ENCODE measurements at places on chromosomes 11 and 22.
A peak's percentile ranks its signal among the peaks of the same experiment; 100 is the strongest.

DNA sequence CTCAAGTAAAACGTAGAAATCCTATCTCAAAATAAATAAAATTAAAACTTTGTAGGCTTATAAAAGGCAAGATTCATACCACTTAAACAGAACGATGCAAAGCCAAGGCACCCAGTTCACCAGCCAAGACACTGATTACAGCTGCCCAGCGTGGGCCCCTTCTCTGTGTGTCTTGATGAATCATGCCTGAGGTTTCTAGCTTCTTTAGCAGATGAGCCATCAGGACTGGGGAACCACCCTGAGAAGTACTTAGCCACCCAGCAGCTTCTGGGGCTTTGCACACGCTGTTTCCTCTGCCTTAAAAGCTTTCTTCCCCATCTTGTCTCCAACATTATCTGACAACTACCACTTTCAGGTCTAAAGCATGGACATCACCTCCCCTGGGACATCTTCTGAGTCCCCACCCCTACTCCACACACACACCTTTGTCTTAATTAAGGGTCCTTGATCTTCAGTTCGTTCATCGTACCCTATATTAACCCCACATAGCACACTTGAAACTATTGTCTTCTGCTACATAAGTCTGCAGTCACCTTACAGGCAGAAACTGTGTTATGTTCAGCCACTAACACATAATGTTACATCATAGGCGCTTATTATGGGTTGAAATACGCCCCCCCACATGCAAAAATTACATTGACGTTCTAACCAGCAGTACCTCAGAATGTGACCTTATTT is 8.7 kb upstream of the LAYN start:
- DNase-seq = peak; percentile 92

DNA sequence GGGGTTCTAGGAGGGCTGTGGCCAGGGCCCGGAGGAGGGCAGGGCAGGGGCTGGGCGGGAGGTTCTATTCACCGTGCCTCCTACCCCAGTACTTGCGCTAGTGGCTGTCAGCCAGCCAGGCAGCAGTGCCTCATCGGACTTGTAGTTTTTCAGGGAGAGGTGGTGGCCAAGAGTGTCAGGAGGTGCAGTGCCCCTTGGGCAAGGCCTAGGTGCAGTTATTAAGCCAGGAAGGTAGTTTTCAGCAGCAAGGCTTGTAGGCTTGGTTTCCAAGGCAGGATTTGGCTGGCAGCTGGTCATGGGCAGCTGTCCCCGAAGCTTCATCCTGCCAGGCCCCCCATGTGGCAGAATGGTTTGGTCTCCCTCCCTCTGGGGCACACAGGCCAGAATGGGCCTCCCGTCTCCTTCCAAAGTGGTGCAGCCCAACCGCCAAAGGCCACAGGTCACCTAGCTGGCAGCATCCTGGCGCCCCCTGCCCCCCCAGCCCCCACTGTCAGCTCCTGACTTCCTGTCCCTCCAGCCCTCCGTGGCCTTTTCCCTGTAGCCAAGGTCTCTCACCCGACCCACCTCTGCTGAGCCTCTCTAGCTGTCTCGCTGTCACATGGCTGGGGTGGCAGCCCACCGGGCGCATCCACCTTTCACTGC is 8.5 kb downstream of the CCDC88B start:
- no peak for DNase-seq

DNA sequence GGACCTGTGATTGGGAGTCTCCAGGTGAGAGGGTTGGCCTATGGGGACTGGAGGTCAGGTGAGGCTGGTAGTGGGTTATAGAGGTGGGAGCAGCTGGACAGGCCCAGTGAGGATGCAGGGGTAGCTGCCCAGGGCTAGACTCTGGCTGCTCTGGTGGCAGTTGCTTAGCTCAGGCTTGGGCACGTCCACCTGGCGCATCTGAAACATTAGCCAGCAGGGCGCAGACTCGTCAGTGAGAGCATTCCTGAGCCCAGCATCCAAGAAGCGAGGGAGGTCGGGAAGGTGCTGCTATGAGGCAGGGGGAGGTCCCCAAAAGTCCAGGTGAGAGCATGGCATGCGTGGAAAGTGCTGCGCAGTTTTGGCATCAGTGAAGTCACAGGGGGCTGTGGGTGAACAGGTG is 3.5 kb upstream of the GGT1 start:
- no peak for DNase-seq

GRCh38 chr11:12897390-12897789 is 111.7 kb upstream of the RASSF10 start:
- DNase-seq = no peak

DNA sequence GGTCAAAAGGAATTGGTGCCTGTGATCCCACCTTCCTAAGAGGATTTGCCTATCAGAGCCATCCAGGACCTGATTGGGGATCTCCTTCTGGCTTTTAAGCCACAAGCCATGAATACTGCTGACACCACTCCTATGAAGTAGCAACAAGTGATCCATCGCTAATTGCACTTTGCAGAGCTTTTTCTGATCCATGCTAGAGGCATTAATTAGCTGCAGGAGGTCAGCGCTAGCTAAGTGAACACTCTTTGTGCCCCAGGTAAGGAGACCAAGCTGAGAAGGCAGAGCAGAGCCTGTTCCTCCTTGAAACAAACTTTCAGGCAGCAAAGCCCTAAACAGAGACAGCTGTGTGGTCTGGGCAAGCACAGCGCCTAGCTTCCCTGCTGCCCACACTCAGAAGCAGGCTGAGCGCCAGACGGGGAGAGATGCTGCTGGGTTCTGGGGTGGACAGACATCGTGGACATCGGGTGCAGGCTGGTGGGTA is 122.2 kb downstream of the ABTB2 start:
- DNase-seq = no peak

DNA sequence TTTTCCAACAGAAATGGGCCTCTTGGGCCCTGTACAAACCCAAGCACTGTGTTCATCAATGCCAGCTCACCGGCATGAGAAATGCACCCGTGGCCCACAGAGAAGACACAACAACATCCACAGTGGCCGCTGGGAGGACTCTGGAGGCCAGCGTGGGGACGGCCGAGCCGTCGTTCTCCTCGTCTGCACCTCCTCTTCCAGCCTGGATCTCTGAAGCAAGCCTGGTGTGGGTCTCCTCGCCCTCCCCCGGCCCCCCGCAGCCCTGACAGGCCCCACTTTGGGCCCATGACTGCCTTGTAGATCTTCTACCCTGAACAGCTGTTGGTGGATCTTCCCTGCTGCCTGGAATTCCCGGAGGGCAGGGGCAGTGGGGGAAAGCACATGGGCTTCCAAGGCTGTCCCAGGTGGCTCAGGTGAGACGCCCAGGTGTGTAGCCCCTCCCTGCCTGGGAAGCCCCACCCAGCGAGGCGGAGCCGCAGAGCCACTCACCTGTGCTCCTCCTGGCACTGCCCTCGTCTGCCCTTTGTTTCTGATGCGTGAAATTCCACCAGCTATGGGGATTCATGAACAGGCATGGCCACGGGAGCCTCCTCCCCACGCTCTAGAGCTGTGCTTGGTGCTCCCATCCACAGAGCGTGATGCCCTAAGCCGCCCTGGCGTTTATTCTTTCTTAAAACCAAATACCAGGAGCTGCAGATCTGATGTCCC is 225.9 kb downstream of the BRD1 start:
- DNase-seq = no peak

DNA sequence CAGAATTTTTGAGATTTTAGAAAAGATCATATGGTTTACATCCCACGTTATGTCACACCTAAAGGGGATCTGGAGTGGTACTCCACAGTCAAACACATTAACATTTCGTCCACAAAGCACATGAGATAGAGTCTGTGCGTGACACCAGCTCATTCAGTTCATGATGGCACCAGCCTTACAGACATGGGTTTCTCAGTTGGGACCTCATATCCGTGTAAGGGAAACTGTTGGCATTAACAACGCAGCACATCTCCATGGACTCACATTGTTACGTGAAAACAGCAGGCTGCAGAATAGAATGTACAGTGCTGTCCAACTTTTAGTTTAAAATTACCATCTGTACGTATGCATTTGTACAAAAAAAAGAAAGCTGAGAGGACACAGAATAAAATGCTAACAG is 14.0 kb downstream of the RIC8A start:
- DNase-seq = no peak

- no peak for DNase-seq
Measured at GRCh38 chr22:42695294-42695693, 25.4 kb downstream of the A4GALT start.

DNA sequence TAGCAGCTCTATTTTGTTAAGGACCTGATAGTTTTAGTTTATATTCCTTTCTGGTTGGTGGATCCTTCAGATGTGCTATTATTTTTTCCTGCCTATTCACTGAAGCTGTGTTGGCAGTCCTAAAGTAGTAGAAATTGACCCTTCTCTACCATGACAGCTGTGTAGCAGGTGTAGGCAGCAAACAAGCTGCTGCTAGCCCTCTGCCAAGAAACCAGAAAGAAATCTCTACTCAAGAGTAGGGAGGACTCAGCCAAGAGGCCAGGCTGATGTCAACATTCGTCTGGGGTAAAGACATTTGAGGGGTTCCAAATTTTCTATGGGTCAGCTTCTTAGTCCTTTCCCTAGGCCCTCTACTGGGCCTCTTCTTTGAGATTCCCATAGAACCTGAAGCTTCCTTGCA is 51.2 kb downstream of the CSTF3 start:
- no peak for DNase-seq

DNA sequence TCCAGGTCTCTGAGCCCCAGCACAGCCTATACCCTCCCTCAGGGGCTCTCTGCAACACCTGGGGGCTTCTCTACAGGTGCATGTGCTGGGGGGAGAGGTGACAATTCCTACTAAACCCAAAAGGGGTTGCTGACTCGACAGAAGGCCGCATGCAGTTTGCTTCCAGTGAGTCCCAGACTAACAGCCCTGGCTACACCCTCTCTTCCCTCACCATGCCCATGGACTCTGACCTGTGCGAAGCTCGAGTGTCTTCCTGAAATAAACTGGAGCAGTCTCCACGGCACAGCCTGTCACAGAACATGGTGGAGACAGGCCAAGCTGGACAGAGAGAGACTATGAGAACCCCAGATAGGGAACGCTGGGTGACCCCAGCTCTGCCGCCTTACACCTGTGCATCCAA is 16.6 kb downstream of the PLEKHA7 start:
- no peak for DNase-seq

DNA sequence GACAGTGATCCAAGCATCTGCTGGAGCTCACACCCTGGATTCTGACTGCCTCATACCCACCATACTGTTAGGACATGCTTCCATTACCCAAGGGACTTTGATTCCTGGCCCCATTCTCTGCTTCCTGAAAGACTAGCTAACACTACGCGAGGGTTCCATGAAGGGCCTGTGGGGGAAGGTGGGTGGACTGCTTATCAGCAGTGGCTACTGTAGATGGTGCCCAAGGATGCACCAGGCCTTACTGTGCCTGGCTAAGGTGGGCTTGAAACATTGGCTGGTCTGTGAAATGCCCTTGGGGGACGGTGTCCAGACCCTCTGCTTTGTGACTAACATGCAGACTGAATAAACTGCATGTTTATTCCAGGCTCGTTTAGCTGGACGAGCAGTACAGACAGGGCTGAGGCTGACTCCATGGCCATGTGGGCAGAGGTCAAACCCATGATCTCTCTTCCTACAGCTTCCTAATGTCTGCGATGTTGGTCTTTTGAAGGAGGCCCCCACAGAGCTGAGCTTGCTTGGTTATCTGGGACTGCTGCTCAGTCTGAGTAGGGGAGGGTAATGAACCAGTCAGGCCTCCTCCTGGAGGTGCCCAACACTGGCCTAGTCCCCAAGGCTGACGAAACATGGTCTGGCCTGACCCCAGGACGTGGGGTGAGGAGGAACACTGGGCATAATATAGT is 48.3 kb upstream of the PHOX2A start:
- no peak for DNase-seq

GRCh38 chr22:34903416-34903815 is 162.5 kb upstream of the ISX start:
- no peak for DNase-seq

DNA sequence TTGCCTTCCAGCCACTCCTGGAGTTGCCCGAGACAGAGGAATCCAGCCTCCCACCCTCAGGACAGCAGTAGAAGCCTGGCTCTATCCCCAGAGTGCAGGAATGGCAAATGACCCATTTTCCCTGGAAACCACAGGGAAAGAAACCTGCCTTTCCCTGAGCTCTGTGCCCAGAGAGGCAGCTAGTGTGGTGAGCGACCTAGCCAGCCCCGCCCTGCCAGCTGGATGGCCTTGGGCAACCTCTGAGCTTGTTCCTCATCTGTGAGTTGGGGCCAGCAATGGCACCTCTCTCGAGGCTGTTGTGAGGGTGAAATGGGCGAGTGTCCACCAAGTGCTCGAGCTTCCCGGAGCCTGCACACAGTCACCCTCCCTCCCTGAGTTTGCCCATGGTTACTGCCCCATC is 3.7 kb downstream of the OMP start:
- no peak for DNase-seq
